Left kidney (tissue), 8 donors: ENCODE measurements at places on chromosomes 13 and 19.

GRCh38 chr13:98413796-98414195 lies 163.1 kb downstream of the STK24 start:
- no peak for DNase-seq

- no peak for DNase-seq
Observed at GRCh38 chr13:98910501-98910951, 67.3 kb downstream of the DOCK9 start.

DNA sequence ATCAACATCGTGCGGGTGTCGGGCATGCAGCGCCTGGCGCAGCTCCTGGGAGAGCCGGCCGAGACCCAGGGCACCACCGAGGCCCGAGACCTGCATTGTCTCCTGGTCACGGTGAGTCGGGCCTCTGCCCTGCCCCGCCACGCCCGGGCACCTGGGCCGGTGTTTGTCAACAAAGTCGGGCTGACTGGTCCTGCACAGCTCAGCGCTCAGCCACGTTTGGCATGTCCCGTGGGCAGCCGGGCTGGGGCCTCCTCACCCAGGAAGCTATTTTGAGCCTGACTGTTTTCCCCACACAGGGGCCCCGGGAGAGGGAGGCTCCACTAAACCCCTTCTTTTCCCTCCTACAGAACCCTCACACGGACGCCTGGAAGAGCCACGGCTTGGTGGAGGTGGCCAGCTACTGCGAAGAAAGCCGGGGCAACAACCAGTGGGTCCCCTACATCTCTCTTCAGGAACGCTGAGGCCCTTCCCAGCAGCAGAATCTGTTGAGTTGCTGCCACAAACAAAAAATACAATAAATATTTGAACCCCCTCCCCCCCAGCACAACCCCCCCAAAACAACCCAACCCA lies 1.3 kb downstream of the GADD45B start:
- DNase-seq, result no peak

DNA sequence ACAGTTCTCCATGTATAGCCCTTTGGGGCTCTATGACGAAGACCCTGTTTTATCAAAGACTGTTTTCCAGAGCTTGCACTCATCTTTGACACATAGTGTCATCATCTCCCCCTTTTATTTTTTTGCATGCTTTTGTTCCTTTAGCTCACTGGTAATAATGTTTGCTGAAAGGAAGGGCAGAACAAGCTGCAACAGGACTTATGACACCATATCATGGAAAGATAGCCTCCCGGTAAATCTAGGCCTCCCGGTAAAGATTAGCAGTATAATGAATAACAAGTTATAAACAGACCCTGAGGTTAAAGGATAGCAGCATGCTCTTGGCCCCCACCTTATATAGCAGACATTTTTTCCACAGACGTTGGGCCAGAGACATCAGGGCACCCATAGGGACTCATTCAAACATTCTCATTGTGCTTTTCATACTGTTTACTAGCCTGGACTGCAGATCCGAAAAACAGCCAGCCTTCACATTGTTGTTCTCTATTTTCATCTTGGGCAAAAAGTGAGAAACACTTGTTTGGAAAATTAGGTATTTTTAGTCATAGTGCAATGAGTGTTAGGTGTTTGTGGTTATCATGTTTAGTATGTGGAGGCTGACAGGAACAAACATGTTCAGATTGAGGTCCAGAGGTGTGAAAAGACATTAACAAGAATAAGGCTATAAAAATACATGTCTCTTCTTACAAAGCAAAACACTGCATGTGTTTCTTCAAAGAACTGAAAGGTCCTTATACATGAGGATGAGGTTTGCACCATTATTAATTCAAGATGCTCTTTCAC lies 136.9 kb upstream of the SPRY2 start:
- no peak for DNase-seq

DNA sequence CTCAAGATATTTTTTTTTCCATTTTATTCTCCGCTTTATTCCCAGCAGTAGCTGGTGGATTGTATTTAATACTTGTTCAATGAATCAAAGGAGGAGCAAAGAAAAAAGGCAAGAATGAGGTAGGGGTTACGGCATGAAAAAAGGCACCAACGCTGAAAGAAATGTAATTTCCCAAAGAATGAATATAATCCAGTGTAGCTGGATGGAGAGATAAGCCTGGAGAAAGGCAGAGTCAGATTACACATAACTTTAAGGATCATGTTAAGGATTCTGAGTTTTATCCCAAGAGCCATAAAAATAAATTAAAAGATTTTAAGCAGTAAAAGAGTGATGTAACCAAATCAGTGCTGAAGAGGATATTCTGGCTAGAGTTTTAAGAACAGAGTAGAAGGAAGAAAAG lies 67.7 kb downstream of the RBM26 start:
- DNase-seq, result no peak

GRCh38 chr13:34931572-34931971 lies 10.5 kb upstream of the NBEA start:
- DNase-seq, result no peak

DNA sequence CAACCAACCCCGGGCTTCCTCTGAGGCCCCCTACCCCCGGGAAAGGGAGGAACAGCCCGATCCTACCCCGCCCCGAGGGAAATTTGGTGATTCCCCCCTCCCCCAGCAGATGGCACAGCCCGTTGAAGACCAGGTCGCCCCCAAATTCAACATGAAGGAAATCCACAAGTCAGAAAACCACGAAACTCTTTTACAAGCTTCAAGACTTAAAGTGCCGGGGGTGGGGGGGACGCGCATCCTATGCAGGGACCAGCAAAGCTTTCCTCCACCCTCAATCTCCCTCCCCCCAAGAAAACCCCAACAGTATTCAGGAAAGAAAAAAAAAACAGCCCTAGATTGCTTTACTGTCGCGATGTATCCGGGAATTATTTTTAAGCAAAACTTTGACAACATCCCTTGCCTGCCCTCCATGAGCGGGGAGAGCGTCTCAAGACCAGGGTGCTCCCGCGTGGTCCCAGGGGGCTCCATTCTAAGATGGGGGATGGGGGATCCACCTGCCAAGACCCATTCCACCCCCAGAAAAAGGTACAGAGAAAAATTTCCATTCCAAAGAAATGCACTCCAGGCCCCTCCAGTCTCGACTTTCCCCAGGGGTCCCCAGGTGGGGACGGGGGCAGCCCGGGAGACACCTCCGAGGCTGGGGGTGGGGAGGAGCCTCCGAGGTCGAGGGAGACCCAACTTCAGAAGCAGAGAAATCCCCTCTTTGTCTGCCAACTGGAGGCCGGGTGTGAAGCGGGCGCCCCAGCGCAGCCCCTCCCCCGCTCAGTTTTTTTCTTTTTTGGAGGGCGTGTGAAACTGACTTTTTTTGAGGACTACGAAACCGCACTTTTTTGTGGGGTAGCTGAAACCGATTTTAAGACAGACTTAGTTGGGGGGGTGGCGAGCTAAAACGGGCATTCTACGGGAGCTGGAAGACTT lies 1.5 kb downstream of the TCF3 start:
- peak; percentile 38 for DNase-seq

- no peak for DNase-seq
Observed at GRCh38 chr19:1154731-1155351, 19.2 kb downstream of the SBNO2 start.

DNA sequence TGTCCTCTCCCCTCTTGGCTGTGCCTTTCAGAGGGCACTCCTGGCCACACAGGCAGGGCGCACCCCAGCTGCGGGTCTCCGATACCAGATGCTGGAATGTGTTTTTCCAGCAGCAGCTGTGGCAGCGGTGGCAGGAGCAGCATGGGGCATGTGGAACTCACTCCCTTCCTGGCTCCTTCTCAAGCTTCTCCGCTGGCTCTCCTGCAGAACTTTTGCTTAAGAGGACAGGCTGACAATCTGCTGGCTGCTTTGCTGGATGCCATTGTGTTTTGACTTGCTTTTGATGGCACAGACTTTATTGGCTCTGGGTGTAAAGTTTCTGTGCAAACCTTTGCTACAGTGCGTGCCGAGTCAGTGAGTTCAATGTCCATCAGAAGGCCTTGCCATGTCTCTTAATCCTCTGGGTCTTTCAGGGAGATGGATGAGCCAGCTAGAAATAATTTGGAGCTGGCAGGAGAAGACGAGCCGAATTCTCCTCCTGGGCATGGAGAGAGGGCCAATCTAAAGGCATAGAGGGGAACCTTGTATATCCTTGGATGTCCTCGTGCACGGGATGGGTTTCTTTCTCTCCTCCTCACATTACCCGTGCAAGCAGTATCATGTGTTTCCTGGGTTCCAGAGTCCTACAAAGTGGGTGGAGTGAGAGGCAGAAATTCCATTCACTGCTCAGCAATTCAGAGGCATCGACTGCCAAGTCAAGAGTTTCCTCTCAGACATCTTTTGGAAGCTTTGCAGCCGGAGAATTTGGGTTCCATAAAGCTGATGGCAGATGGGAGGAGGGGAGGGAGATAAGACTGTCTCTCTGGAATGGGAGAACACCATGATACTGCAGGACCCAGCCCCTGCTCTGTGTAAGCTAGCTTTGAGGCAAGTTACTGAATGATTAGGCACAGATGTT lies 231.2 kb downstream of the FGF9 start:
- no peak for DNase-seq

DNA sequence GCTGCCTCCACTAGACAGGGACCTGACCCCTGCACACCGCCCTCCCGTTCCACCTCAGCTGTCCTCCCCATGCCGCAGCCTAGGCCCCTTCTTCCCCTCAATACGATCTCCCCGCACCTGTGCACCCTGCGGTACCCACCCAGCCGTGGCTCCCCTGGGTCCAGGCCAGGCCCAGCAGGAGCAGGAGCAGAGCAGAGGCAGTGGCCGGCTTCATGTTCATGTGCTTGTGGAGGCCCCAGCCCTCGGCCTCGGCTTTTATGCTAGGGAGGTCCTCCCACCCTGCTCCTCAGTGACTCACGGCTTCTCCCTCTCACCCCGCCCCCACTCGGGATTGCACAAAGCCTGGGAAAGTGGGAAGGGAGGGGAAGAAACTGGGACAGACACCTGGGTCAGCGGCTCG lies 11.4 kb upstream of the KRTDAP start:
- no peak for DNase-seq

GRCh38 chr19:3467437-3468198 lies 12.7 kb downstream of the SMIM24 start:
- DNase-seq, result no peak

- no peak for DNase-seq
Observed at GRCh38 chr19:5624741-5625278, 1.9 kb downstream of the SAFB start.

DNA sequence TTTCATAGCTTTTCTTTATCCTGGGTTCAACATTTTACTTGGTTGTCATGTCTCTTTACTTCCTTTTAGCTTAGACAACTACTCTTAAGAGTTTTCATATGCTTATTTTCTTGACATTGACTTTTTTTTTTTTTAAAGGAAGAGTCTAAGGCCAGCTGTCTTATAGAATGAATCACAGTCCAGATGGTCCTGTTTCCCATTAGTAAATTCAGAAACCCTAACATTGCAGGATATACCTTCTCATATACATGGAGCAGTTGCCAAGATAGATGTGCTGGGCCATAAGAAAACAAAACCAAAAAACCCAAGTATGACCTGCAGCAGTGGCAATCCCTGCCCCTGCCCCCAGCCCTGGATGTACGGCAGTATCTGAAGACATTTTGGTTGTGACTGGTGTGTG lies 72.8 kb downstream of the COG3 start:
- DNase-seq, result no peak

GRCh38 chr19:40365613-40366401 lies 17.3 kb downstream of the PLD3 start:
- peak; percentile 88 for DNase-seq
